ENCODE measurements at places on chromosomes 3 and 15.

DNA sequence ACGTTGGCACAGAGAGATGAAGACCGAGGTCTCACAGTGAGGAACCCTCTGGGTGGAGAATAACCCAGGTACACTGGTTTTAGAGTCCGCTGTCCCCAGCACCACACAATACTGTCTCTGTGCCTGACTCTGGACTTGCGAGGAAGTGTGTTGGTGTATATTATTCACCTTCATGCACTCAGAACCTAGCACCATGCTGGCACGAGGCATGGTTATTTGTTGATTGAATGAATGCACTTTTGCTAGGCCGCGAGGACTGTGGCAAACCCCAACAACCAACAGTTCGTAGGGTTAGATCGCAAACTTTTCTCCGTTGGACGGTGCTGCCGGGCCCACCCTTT is 484 bp upstream of the C3orf52 start:
- no peak for DNase-seq

GRCh38 chr3:55296791-55297190 is 190.3 kb downstream of the WNT5A start:
- DNase-seq, result no peak

DNA sequence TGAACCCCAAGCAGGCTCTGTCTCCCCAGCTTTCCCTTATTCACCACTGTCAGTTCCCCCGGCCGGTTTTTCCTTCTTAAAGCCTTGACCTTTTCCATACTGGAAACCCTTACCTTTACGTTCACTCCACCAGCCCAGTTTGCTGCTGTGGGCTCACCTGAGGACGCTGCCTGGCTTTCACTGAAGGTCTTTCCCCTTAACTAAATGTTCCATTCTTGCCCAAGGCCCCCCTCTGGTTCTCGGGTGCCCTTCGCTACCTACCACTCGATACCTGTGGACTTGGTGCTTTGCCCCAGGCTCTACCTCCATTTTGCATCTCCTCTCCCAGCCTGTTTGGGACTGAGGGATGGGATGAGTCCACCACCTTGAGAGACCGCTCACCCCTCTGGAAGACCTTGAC is 851 bp downstream of the AP2M1 start:
- no peak for DNase-seq

DNA sequence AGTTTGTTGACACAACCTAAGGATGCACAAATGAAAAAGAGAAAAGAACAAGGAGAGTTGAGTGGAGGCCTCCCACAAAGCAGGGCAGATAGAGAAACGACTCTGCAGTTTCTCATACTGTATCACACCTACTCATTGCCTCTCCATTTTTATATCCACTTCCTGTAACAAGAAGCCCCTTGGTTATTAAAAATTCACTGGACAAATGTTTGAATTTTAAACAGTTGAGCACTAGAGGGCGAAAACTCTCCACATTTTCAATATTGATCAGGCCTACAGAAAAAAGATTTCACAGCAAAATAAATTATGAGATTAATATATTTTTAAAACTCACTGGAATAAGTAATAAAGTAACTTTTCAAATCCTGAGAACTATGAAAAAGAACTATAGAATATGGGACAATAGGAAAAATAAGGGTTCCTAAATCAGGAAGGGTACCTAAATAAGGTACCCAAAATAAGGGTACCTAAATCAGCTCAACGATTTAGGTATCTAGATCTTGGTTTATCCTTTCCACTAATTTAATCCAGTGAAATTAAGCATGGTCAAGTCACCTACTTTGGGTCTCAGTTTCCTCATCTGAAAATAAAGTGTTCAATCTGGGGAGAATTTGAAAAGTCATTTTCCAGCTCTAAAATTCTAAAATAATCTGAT is 47.0 kb upstream of the PPIB start:
- no peak for DNase-seq

DNA sequence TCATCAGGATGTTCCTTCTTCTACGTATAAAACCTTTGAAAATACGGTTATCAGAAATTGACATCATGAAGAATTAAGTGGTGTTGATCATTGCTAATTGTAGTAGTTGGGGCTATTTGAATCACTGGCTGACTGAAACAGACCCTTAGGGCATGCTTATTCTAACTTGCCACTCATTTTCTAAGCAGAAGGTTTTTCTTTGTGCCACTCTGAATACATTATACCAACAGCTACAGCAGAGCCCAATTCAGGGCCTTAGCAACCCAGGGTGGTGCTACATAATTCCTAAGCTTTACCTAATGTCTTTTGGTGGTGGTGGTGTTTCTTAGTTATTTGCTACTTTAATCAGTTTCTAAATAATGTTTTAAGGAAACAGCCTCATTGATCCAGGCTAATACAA is 524.2 kb downstream of the NLGN1 start:
- DNase-seq, result no peak

DNA sequence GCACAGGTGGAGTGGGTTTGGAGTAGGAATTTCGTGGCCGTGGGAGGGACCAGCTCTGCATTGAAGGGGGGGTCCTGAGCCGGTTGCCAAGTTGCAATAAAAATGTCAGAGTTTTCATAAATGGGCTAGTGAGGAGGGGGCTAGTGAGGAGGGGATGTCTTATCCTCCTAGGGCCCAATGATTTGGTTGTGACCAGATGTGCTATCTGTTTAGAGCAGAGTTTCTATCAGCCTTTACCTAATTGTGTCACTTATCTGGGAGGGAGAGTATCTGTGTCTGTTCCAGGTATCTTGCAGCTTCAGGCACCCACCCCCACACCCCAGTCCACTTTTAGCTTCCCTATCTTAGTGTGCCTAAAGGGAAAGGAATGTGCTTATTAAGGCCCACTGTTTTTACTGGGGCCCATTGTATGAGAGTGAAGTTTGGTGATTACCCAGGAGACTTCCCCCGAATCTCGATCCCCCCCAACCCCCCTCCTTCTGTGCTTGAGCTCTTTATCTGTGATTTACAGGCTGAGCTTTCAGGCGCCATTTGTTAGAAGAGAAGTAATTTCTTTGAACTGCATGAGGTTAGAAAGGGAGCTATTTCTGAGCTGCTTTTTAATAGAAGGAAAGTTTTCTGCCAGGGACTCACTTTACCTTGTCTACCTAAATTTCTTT is 42.6 kb downstream of the PPCDC start:
- DNase-seq, result no peak

- DNase-seq, result no peak
Measured at GRCh38 chr3:58609990-58610389, 32.8 kb upstream of the FAM107A start.

DNA sequence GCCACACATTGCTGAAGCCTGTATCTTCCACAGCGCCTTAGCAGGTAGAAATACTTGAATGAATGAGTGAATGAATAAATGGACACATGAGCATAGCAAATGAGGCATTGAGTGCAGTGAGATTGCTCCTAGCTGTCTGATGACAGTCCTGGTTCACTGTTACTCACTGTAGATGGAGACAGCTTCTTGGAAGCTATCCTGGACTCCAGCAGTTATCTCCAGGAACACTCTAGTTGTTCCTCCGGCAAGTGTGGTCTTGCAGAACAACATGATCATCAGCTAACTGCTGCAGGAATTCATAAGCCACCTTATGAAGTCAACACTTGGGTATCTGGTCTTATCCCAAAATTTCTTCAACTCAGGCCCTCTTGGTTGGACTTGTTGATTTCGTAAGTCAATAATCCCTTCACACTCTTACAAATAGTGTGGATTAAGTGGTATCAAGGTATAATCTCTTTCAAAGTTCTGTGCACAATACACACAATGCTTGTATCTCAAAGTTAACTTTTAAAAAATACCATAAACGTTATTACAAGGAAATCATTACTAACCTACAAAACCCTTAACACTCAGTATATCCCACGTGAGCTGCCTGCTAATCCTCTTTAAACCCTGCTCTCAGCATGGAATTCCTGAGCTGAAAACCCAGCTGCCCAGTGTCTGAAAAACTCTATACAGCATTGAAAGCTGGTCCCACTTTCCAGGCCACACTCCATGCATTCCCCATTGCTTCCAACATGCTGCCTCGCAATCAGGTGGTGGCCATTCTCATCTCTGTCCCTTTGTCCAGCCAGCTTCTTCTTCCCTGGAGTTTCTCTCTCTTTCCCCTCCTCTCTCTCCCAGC is 14.4 kb upstream of the ZBTB38 start:
- no peak for DNase-seq

DNA sequence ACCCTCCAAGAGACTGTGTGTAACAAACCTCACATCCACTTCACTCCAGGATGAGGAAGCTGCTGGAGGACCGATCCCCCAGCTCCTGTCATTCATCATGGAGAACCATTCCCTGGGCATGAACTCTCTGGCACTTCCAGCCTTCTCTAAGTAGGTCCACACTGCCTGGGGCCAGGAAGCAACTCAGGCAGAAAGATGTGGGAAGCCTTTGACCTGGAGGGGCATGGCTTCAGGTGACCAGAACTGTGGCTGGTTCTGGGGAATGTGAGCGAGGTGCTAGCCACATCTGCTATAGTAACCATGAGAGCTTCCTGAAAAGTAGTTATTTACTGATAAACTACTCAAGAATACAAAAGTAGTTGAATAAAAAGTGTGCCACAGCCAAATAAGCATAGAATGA is 173.7 kb upstream of the CTDSPL start:
- DNase-seq, result no peak

DNA sequence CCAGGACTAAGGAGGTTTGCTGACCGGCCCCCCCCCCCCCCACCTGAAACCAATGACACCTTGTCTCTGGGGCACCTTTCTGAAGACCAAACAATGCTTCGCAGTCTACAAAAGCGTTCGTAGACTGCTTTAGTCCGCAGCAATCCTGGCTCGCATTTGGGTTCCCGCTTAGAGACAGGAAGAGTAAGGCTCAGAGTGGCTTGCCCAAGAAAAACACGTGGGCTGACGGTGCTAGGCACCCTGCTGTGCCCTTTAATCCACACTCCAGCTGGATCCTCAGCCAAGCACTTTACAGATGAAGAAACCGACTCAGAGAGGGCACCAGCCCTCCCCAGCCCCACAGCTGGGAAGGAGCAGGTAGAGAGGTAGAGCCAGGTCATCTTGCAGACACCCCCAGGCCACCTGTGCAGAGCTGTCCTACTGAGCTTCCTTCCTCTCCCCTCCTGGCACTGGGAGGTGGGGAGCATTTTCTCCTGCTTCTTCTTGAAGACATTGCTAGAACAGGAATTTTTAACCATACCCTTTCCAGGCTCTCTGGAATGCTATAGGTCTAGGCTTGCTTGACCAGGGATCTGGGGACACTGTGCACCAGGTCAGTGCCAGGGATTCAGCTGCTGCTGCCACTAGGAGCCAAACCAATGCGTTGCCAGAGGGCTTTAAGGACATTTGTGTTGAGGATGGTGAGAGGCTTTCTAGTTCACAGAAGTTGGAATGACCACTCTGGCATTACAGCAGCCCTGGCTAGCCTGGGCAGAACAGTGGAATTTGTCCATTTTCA is 1.0 kb upstream of the KLF15 start:
- DNase-seq, result no peak

GRCh38 chr3:15769256-15769915 is 28.4 kb downstream of the ANKRD28 start:
- no peak for DNase-seq

GRCh38 chr3:58353722-58354553 is 21.2 kb downstream of the PXK start:
- no peak for DNase-seq

DNA sequence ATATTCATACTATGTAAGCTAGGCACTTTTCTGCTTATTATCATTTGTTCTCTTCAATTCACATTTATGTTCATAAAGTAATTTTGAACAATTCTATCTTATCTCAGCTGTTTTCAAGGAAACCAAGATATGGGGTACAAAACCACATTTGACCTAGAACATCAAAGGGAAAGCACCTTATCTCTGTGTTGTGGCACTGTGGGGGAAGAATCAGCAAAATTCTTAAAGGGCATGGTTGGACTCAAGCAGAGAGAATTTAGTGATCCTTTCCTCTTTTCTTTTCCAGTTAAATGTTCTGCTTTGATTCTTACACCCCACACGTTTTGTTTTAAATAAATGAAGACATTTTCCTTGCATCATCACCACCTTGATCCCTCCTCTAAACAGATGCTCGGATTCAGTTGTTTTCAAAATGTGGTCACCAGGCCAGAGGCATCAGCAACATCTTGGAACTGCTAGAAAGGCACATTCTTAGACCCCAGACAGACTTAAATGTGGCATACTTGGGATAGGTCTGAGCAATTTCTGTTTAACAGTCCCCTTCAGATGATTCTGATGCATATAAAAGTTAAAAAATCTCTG is 128.4 kb upstream of the TP63 start:
- DNase-seq, result no peak

GRCh38 chr3:191105418-191105817 is 93.6 kb upstream of the OSTN start:
- DNase-seq, result no peak

DNA sequence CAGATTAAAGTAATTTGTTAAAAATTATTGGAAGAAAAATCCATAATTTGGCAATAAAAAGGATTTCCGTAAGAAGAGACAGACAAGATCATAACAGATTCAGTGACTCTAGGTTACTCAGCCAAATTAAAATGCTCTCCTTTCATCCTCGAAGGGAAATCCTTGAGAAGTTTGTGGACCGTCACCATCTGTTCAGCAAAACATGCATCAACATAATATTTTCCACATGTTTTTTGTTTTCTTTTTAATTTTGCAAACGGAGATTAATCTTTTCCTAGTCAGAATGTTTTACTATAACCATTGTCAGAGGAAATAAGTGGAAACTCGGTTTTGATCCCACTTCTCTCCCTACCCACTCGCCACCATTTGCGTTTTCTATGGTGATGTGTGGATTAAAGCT is 128.3 kb downstream of the TMCO5A start:
- DNase-seq, result no peak

DNA sequence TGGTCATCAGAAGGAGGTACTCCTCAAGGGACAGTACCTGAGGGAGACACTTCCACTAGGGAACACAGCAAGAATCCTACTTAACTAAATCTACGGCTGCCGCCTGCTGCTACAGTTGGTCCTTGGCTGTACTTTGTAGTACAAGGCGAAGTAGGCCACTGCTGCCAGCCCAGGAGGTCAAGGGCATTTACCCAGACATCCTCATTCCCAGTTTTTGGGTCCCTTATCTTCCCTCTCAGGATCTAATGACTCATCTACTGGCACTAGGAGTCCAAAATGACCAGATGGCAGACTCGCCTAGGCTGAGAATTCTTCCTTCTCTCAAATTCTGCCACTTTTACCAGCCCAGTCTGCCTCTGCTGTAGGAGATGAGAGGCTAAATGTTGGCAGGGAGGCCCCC is 27.1 kb upstream of the LAMP3 start:
- DNase-seq, result no peak

DNA sequence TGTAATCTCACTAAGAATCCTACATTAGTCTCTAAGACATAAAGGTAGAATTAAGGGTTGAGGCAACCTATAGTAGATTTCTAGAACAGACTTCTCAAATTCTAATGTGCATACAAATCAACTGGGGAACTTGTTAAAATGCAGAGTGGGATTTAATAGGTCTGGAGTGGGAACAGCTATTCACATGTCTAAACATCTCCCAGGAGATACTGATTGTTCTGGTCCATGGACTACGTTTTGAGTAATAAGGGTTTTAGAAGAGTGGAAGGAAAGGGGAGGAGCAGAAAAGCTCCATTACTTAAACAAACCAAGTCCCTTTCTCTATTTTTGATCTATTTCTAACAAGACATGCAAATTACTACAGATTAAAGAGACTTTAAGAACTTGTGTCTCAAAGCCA is 524.8 kb downstream of the TUSC7 start:
- no peak for DNase-seq

All from GOT3 (cell line).